Caco-2 (cell line): ENCODE measurements at places on chromosomes 5 and 9.

GRCh38 chr5:141783947-141784296 is 94.3 kb downstream of the PCDH1 start:
- DNase-seq, result no peak

GRCh38 chr5:51881901-51882300 is 498.7 kb downstream of the ISL1 start:
- no peak for DNase-seq

- DNase-seq, result no peak
These were observed 470.7 kb upstream of the BRINP1 start for GRCh38 chr9:119839888-119840287.

GRCh38 chr9:4297151-4297785 is 2.6 kb downstream of the GLIS3 start:
- DNase-seq, result peak; percentile 79

DNA sequence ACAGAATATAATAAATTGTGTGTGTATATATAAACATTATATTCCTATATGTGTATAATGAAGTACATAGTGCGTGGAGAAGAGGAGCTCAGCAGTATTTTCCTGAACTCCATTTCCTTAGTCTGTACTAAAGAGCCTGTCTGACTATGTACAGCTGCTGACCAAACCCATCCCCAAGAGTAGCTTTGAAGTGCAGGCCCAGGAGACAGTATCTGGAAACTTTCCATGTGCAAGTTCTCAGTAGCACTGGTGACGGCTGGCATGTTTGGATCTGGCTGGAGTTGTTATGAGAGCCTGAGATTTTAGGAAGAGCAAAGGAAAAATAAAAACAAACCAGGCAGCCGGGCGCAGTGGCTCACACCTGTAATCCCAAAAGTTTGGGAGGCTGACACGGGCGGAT is 244.2 kb downstream of the RFK start:
- no peak for DNase-seq

- DNase-seq, result no peak
These were observed 38.4 kb downstream of the TLE4 start for GRCh38 chr9:79610019-79610631.

GRCh38 chr5:17343675-17344074 is 126.2 kb downstream of the BASP1 start:
- no peak for DNase-seq

DNA sequence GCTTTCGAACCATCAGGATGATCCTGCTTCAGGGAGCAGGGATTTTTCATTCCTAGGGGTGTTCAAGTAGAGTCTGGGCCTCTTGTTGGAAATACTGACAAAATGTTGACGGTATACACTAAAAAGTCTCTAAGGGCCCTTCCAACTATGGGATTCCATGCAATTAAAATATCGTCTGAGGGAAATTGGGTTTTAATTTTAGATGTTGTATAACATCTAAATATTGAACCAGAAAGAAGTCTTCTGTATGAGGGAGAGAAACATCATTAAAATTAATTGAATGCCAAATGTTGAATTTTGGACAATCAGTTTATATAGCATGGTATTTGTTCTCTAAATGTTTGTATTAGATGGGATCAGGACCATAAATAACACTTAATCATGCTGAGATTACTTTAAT is 25.7 kb upstream of the DAB2 start:
- no peak for DNase-seq

GRCh38 chr5:136062366-136063274 is 33.8 kb downstream of the TGFBI start:
- peak; percentile 68 for DNase-seq

- DNase-seq, result no peak
These were observed at the start of gene PCDHA7 for GRCh38 chr5:140833993-140834392. Gene PCDHA7, plus strand, starts transcription at chr5:140834269. Its CDS starts 115 bp downstream, at chr5:140834384.

GRCh38 chr9:17389026-17389425 is 189.8 kb upstream of the SH3GL2 start:
- no peak for DNase-seq

- no peak for DNase-seq
These were observed 160.5 kb upstream of the CDH10 start for GRCh38 chr5:24805230-24805629.

DNA sequence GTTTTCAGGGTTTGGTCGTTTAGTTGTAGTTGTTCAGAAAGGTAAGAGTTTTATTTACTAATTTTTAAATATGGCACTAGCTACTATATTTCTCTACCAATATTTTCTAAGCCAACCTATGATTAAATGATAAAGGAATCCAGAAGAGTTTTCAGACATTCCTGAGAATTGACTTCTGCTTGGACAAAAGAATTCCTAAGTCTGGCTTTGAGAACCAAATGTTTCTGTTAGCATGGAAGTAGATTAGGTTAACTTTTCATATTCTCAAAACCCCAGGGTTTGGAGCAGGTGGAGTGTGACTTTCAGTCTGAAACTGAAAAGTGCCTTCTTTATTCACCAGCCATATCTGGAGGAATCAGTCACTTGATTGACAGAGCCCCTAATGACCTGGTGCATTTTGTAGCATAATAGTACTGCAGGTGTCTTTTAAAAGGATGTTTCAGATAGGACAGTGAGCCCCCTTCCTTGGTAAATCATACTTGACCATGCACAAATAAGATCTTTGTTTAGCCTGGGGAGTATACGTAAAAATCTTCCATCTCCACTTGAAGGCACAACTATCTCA is 457.0 kb upstream of the ZNF462 start:
- DNase-seq, result no peak

GRCh38 chr5:38600329-38601045 is 44.0 kb upstream of the LIFR start:
- peak; percentile 27 for DNase-seq

DNA sequence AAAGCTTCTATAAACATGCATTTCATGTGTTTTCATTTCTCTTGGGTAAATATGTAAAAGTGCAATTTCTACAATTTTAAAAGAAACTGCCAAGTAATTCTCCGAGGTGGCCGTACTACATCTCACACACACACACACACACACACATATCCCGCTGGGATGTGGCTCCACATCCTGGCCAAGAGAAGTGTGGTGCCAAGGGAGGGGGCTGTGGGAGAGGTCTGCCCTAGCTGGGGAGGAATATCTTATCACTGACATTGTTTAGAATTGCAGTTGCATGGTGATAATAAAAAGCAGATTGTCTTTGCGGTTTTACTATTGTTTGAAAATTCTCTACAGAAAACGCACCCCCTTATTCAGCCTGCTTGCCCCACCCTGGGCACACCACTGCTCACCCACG is 558.4 kb downstream of the BNC2 start:
- DNase-seq, result no peak

GRCh38 chr5:116681334-116682013 is 106.9 kb upstream of the SEMA6A start:
- DNase-seq, result no peak

DNA sequence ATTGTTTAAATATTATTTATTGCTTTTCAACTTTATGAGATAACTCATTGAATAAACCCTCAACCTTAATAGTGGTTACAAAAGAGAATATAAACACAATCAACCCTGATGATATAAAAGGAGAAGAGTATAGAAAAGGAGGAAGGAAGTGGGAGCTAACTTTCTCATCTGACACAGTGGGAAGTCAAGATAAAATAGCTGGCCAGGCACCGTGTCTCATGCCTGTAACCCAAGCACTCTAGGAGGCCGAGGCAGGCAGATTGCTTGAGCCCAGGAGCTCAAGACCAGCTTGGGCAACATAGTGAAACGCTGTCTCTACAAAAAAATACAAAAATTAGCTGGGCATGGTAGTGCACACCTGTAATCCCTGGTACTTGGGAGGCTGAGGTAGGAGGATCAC is 93.5 kb downstream of the PPP2R2B start:
- no peak for DNase-seq

DNA sequence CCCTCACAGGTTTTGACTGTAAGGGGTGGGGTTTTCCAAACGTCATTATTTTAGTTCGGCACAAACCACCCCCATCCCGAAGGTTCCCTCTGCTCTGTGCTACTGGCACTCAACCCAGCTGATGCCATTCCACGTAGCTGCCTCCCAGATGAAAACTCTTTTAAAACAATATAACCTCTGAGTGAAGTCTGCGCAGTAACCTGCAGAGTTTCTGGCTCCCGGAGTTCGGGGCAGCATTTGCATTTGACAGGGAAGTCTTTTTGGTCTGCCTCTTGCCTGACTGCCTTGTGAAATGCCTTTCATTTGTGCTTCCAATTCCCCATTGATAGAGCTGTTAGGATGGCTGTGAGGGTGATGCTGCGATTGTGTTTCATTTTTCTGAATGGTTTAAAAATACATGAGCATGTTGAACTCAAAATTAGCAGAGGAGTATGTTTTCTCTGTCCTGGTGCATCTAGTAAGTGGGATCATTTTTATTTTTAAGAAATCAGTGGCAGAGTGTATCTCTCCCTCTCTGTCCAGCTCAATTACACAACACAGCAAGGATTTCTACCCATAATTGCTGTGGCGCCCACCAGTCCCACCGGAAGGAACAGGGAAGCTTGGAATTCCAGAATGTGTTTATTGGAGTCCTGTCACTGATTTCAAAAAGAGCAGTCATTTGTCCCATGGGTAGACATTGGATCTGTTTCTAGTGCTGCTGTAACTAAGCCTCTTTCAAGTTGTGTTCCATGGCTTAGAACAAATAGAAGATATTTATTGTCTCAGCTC is 24.8 kb downstream of the ADCY2 start:
- DNase-seq, result no peak

DNA sequence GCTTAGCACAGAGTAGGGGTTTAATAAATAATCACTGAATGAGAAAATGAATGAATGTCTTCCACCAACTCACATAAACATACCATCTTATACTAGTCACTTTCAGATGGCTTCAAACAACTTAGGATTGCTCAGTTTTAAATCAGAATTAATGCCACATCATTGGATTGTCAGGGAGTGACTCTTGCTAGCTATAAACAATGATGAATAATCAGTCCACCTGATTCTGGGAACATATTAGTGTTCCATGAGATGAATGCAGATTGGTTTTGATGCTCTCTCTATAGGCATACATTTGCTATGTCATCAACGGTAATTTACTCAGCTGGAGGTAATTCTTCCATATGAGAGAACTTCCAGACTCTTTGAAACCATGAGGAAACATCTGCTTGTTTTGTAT is 97.4 kb downstream of the CDH9 start:
- DNase-seq, result no peak

DNA sequence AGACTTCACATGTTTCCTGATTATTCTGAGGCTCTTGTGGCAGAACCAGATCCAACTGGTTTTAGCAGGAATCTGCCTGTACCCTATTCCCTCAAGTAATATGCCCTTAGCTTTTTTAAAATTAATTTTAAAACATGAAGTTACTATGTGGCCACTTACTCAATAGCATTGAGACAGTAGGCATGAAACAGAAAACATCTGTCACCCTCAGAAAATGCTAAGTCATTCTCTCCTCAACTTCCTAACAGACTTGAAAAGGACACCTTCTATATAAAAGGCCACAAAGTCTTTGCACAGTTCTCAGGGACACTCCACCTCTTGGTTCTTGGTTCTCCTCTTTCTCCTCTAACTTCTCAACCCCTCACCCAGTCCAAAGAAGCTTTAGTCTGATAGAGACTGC is 277.8 kb downstream of the RAB3C start:
- DNase-seq, result no peak
